Stimulated activated CD4-positive, alpha-beta T cell treated with anti-CD3 and anti-CD28 coated beads, TNF-alpha, amount 100 ng/mL, for 4 hours (primary cell): ENCODE measurements at places on chromosomes 6 and 20.
A peak's percentile ranks its signal among the peaks of the same experiment; 100 is the strongest.

GRCh38 chr6:27111743-27112142 is 135.8 kb upstream of the PRSS16 start:
- no peak for DNase-seq

DNA sequence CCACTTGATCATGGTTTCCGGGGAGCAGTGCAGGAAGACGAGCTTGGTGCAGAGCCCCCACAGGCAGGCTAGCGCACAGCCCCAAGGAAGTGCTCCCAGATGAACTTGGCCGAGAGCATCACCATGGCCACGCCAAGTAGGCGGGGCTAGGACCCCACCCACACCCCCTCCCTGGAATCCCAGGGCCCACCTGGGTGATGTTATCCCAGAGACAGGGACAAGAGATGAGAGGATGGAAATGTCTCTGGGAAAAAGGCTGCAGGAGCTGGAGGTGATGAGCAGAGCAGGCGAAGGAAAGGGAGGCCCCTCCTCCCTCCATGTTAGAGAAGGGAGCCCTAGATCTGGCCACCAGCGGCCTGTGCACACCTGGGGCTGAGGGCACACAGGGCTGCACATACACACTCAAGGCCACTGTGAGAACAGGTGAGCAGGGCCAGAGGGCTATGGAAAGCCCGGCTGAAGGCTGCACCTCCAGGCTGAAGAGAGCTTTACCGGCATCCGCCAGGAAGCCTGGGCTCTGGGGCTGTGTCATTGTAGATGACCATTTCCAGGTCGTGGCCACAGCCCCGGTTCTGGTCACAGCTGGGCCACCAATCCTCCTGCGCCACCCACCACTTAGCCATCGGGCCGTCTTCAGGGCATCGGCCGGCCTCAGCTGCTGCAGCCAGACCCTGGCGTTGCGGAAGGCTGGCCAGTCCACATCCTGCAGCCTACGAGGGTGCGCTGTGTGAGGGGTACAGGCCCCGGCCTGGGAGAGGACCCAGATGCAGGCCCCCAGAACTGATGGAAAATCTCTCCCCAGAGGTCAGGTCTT is 24.9 kb downstream of the NPEPL1 start:
- DNase-seq, result no peak

DNA sequence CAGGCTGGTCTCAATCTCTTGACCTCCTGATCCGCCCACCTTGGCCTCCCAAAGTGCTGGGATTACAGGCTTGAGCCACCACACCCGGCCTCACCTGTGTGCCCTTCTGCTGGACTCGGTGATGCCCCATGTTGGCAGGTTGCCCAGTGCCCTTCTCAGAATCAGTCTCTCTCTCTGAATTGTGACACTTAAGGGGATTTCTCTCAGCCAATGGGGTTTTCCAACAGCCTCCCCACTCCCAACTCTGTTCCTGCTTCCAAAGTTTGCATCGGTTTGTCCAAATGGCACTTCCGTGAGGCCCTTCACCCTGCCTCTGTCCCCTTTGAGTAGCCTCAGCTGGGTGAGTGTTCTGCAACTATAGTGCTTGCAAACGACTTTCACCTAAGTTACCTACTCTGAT is 3.1 kb upstream of the MRPS10 start:
- DNase-seq, result no peak

DNA sequence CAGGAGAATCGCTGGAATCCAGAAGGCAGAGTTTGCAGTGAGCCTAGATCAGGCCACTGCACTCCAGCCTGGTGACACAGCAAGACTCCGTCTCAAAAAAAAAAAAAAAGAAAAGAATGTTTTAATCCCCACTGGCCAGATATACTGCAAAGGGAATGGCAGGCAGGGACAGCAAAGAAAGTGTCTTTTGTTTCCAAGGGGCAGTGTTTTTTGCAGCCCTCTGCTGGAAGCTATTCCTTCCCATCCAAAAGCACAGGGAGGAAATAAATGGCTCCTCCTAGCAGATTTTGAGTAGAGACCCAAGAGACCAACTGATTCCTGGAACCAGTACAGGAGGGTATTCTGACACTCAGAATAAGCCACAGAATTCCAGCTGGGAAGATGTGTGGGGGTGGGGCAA is 112.5 kb upstream of the STMND1 start:
- no peak for DNase-seq

GRCh38 chr6:125453516-125453915 is 151.7 kb upstream of the HDDC2 start:
- no peak for DNase-seq

- DNase-seq, result no peak
Measured at GRCh38 chr20:23002276-23002675, 32.8 kb upstream of the SSTR4 start.

- DNase-seq, result no peak
Measured at GRCh38 chr6:9224539-9224938, 789.2 kb upstream of the SLC35B3 start.

DNA sequence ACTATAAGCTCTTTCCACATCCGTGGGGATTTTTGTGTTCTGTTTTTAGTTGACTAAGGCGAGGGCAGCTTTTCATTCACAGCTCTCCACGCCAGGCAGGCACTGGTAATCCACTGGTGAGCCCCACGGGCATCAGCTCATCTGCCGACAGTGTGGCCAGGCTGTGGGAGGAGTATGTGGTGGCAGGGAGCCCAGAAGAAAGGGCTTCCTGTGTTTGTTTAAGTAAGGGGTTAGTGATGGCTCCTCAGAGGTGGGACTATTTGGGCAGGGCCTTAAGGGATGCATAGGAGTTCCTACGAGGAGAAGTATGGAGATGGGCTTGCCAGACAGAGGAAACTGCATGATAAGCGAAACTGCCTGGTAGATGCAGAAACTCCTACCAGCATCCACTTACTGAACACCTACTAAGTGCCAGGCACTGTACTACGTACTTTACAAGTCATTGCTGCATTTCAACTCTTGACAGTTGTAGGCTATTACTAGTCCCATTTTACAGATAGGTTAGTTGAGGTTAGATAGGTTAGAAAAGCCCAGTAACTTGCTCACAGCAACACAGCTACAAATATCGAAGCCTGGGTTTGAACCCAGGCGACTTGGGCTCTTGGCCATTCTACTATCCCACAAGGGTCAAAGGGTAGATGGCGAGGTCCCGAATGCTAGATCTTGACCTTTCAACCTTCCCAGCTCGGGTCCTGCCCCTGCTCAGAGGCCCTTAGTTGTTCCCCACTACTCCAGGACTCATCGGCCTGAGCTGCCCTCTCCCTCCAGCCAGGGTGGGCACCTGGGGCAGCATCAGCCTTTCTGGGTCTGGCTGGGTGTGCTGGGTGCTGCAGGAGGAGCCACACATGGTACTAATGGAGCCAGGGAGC is 55.1 kb downstream of the CEBPB start:
- no peak for DNase-seq

DNA sequence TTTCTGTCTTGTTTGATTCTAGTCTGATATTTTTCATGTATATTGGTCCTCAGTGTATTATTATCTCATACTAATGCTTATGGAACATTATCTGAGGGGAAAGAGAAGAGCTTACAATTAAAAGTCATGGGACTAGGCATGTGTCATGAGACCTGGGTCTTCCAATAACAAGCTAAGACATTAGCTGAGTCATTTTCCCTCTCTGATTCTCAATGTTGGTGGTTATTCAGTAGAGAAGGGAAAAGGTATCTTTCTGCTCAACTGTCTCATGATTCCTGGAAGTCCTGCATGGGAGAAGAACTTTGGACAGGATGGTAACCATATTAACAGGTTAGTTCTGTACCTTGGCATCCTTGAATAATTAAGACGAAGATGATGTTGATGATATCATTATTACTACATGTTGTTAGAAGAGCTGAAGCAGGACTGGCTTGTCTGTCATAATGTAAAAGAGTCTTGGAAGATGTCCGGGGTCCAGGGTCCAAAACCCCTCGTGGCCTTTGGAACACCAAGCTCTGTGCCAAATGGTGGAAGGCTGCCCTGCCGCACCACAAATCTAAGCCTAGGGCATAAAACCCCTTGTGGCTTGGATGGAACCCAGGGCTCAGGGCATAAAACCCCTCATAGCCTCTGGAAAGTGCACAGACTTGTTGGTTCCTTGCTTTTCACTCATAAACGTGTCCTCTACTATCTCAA is 19.1 kb downstream of the TRIM38 start:
- DNase-seq, result no peak

GRCh38 chr6:167079853-167080297 is 43.0 kb upstream of the CCR6 start:
- DNase-seq, result peak; percentile 39

- DNase-seq, result no peak
Measured at GRCh38 chr6:168088161-168089053, 9.4 kb upstream of the FRMD1 start.

DNA sequence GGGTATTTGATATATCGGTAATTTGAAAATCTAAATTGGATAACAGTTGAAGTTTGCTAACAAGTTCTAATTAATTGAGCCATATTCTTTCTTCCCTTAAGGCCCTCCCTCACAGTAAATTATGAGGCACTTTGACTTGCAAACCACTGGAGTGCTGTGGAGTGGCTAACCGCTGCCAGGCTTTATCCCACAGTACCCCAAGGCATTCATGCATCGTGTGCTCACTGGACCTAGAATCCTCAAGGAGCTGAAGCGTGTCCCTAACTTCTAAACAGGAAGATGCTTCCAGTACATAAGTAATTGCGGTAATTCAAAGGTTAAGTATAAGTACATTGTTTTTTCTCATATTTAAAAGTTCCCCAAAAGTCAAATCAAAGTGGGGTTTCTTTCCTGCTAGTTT is 499.9 kb downstream of the TFAP2A start:
- DNase-seq, result no peak

DNA sequence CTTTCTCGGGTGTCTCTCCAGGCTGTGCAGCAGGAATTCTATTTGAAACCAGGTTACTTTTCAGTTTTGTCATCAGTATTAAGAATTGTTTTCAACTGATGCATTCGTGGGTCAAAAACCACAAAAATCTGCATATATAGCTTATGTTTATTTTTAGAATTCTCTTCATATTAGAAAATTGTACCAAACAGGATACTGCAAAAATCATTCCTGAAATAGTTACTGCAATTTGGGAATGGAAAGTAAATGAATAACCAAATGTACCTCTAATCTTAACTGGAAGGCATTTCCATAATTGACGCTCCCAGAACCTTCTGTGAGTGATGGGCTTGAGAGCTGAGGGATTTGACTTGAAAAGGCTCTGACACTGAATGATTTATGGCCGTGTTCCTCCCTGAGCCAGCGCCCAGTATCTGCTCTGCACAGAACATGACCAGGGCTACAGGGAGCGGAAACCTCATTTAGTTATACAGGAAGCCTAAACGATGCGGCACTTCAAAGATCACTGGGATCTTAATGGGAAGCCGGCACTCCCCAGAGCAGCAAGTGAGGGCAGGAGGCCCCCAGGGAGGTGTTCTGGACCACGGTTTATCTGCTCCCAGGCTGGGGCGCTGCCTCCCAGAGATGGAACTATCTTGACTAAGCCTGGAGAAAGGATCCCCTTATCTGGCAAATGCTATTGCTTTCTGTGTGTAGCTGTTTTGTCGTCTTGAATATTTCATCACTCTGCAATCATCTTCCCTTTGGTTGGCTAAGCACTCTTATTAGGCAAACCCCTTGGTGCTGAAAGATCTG is 446.0 kb downstream of the QKI start:
- DNase-seq, result no peak

DNA sequence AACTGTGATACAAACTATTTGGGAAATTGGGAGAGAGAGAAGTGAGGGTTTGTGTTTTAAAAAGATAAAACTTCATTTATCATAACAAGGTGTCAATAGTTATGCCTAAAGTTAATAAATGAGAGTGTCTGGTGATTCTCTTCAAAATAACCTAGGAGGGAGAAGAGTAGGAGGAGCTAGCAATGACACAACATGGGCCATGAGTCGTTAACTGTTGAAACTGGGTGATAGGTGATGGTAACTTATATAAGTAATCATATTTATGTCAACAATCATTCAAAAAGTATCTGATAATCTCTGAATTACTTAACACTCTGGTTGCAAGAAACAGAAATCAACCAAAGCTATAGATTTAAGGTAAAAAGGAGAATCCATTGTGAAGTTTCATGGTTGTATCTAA is 46.8 kb upstream of the INSM1 start:
- DNase-seq, result no peak

DNA sequence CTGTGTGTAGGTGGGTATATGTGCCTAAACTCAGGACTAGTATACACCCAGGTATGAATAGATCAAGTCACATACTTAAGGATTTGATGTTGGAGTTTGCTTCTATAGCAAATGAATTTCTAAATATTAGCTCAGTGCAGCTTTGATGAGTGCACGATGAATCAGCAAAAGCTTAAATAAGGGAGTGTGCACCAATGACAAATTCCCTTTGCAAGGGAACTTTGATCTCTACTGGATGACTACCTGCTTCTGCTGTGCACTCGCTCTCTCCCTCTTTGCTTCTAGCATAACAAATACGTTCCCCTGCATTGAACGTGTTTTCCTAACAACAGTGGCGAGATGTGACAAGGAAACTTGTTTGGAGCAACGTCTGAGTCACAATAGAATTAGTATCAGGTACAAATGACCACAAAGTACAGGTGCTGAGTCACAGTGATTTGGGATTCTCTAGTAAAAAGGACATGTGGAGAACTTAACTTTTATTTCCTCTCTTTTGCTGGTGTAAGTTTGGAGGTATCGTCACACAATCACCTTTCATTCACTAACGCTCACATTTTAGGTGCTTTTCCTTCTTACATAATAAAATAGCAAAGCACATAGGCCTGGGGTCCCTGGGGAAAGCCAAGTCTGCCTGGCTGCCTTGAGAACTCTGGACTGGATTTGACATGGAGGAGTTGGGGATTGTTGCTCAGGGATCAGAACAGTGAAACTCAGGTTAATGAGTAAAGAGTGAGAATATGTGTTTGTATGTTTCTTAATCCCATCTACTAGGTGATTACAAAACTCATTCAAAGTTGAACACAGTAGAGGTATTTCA is 49.7 kb downstream of the KLHL31 start:
- no peak for DNase-seq

DNA sequence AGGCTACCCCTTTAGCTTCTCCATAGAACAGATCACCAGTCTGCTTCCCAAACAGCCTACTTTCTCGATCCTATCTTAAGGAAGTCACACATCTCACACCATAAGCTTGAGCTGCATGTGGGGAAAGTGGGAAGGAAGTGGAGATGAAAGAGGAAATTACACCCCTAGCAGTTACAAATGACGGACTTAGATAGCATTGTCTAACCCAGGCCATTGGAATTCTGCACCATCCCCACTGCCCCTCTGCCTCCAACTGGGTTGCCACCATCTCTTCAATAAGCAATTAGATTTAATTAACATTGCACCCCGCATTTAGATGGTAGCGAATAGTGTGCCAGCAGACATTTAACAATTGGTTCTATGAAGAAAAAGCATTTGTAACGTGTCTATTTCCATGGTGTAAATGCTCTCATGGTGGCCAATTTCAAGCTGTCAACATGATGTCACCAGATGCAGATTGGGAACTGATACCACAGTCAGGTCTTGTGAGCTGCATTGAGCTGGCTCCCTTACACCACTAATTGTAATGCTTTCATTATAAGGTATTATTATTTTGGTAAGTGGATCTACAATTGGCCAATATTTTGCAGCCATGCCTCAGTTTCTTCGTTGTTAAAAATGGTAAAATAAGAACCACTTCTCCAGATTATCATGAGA is 124.7 kb downstream of the CD24 start:
- no peak for DNase-seq

DNA sequence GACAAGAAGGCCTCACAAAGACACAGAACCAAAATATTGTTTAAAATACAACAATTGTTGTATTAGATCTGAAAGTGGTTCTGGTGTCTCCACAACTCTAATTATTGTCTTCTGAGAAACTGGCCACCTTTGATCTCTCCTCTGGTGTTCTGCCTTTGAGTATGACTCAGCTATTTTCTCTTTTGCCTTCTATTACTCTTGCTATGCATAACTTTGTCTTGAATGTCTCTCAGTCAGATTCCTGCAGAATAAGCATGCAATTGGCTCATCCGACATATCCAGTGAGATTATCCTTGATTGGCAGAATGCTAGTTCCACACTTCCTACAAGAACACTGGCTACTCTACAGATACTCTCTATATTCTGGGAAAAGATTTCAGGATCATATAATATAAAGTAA is 14.3 kb upstream of the EPM2A start:
- no peak for DNase-seq
